Naive thymus-derived CD4-positive, alpha-beta T cell (primary cell): ENCODE measurements at places on chromosomes 5 and 9. TPM values are rescaled to one million over a fixed set of nuclear protein-coding genes. Genes with fewer than 3 reads are reported as not detected.

Gene SLC4A9
- total RNA-seq = 0.13 TPM

Gene ANXA2R
- 40.4 TPM for total RNA-seq

GRCh38 chr5:103667068-103667467, 104.5 kb upstream of the NUDT12 start:
- H3K27me3 ChIP-seq = no peaks in the 10 kb centered on the region
- H3K36me3 ChIP-seq = no peaks in the 10 kb centered on the region
- H3K4me1 ChIP-seq = no peaks in the 10 kb centered on the region
- no peak overlapping the region for H3K4me3 ChIP-seq
- no peak overlapping the region for H3K27ac ChIP-seq

DNA sequence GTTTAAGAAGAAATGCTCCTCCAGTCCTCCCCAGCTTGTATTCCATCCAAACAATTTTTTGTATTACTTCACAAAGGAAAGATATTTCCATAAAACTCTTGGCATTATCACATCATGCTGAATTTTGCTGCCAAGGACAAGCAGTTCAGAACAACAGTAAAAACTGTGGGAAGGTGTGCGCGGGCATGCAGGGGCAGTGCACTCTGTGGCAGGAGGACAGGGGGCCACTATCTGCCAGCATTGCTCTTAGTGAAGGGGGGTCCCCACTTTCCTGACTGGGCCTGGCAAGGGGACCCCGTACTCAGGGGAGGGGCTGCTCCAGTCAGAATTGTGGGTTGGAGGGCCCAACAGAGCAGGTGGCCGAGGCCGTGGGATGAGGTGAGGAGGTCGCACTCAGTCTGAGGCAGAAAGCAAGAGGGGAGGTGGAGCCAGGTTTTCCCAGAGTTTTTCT, 32.8 kb downstream of the ANGPTL2 start:
- peaks cover 6% of the 10 kb centered on the region for H3K4me1 ChIP-seq
- no peak overlapping the region for H3K27ac ChIP-seq
- H3K27me3 ChIP-seq = no peaks in the 10 kb centered on the region
- no peaks in the 10 kb centered on the region for H3K36me3 ChIP-seq
- DNase-seq = no peak

- H3K4me1 ChIP-seq = no peaks in the 10 kb centered on the region
- DNase-seq = no peak
- no peak overlapping the region for H3K4me3 ChIP-seq
- H3K27ac ChIP-seq = no peak overlapping the region
- no peaks in the 10 kb centered on the region for H3K27me3 ChIP-seq
- H3K36me3 ChIP-seq = no peaks in the 10 kb centered on the region
Observed at GRCh38 chr5:73129143-73129542, 8.8 kb downstream of the TMEM171 start.

DNA sequence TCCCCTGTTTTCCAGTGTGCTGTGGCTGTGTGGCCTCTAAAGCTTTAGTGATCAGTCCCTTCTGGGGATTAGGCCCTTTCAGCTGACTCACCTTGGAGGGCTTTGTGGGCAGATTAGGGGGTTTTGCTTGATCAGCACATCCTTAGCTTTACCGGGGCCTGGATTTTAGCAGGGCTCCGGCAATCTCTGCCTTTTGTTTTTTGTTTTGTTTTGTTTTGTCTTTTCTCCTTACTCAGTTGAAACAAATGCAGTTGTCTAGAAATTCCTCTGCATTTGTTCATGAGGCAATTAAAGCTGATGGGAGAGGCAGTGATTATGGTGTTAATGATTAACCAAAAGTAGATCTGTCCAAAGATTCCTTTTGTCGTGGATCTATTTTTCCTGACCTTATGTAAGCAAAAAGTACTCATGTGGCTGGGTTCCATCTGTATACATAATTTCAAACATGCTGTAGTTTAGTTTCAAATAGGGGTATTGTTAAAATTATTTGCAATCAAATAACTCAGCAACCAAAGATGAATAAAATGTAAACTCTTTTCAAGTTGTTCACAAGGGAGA, 5.2 kb upstream of the TDRD7 start:
- no peaks in the 10 kb centered on the region for H3K4me1 ChIP-seq
- no peak for DNase-seq
- H3K27ac ChIP-seq = no peak overlapping the region

- no peaks in the 10 kb centered on the region for H3K27me3 ChIP-seq
- no peaks in the 10 kb centered on the region for H3K36me3 ChIP-seq
- no peak overlapping the region for H3K27ac ChIP-seq
- no peak overlapping the region for H3K4me3 ChIP-seq
- no peaks in the 10 kb centered on the region for H3K4me1 ChIP-seq
Observed at GRCh38 chr9:33943389-33943788, 105.3 kb downstream of the UBAP2 start.

DNA sequence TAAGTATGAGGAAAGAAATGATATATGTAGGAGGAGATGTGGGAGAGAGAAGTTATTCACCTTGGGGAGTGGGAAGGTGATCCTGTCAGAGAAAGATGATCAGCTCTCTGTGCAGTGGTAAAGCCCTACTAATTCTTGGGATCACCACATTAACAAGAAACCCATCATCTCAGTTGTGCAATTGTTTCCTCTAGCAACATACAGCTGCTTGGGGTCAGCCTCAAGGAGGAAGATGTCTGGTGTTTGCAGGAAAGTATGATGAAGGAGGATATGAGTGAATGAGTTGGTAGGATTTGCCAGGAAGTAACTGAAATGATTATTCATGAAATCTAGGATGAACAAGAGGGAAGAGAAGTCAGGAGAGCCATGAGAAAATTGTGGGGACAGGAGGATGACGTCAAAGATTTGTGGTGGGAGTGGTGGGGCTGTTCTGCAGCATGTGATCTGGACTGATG, 50.1 kb downstream of the TNFSF8 start:
- H3K27ac ChIP-seq = no peak overlapping the region
- DNase-seq = no peak
- H3K27me3 ChIP-seq = no peaks in the 10 kb centered on the region
- no peak overlapping the region for H3K4me3 ChIP-seq
